ENCODE measurements at places on chromosomes 2 and 18.

GRCh38 chr2:100571668-100572067 is 8.9 kb downstream of the PDCL3 start:
- DNase-seq, result no peak

GRCh38 chr2:130393318-130393910 is 37.6 kb downstream of the PTPN18 start:
- no peak for DNase-seq

DNA sequence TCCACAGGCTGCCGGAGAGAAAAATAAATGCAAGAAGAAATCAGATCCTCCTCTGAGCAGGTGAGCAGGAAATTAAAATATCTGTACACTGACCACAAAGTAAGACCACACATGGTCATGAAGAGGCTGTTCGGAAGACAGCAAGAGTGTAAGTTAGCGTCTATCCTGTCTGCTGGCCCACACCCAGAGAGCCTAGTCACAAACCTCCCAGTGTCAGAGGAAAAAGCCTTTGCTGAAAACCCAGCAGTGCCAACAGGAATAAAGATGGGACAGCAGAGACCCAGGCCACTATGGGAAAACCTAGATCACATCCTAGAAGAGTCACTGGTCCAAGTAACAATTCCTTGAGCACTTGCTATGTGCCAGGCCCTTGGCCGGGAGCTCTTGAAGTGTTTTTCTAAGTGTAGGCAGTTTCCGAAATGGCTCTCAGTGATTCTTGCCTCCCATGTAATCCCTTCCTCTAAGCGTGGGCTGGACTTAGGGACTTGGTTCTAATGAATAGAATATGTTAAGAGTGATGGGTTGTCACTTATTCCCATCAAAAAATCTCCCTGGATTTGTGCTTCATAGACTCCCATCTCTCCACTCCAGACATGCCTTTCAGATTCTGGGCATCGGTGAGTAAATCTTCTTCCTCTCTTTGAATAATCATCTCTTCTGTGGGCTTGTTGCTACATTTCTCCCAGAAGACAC is 110.9 kb upstream of the PKDCC start:
- no peak for DNase-seq

DNA sequence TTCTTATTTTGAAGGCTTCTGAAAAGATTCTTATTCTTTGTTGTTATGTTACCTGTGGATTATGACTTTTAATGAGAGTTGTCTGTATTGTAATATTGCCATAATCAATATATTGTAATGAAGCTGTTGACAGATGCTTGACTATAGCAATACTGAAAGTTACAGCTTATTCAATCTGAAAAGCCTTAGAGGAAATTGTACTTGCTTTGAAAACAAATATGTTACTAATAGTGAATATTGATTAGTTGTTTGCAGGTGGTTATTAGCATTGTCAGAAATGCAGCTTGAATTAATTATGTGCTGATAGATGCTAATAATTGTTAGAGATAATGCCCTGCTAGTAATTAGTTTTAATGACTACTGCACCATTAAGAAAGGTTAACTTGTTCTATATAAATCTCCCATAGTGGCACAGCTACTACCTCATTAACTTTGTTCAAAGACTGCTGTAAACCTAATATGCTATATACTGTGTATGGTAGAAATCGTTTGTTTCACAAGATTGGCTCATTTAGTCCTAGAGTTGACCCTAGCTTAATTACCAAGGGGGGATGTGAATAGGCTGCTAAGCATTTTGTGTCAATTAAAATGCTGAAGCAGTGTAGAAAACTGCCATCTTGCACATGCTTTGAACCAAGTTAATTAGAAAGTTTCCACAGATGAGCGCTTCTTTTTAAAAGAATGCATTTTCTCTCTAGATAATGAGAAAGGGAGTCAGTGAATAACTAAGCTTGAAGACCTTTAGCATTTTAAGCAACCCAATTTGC is 30.5 kb downstream of the SLC39A10 start:
- DNase-seq, result no peak

DNA sequence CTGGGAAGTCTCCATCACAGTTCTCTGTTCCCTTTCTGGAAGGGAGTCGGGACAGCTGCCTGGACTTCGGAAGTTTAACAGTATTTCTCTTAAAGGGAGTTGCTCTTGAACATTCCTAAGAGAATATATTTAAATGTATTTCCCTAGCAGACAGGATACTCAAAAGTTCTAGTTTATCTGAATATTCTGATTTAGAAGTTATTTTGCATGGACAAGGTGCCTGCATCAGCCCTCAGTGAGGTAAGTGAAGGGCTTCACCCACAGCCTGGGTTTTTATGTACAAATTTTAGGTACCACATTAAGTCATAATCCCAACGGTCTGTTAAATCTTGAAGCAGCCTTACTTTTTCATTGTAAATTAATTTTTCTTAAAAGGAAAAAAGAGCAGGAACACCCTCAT is 65.1 kb upstream of the REV1 start:
- DNase-seq, result no peak

DNA sequence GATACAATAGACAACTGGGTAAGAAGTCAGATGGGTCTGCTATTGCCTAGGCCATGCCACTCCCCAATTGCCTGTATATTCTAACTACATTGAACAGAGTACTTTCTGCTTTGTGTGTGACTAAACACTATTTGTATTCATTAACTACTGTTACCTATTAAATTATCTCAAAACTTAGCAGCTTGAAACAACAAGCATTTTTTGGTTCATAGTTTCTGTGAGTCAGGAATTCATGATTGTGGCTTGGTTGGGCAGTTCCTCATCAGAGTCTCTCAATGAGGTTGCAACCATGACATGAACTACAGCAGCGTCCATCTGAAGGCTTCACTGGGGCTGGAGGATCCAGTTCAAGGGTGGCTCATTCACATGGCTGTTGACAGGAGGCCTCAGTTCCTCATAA is 205.7 kb downstream of the EN1 start:
- no peak for DNase-seq

DNA sequence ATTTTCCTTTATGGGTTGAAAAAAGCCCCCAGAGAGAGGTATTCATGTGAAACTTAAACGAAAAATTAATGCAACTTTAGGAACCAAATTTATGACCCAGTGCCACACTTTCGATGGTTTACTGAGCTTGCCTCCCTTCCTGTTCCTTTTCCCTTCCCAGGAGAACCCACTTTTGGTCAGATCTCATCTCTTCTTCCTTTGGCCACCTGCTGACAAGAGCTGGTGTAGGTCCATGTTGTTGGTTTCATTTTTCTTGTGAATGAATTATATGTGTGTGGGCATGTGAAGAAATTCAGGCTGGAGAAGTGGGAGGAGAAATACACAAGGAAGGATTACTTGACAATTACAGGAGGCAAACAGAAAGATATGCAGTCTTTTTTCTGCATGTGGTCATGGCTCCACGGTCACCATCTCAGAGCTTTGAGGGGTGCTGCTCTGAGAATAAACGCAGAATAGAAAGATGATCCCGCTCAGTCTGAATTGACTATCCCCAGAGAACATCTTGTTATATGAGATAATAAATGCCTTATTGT is 111.3 kb upstream of the TCF4 start:
- DNase-seq, result no peak

DNA sequence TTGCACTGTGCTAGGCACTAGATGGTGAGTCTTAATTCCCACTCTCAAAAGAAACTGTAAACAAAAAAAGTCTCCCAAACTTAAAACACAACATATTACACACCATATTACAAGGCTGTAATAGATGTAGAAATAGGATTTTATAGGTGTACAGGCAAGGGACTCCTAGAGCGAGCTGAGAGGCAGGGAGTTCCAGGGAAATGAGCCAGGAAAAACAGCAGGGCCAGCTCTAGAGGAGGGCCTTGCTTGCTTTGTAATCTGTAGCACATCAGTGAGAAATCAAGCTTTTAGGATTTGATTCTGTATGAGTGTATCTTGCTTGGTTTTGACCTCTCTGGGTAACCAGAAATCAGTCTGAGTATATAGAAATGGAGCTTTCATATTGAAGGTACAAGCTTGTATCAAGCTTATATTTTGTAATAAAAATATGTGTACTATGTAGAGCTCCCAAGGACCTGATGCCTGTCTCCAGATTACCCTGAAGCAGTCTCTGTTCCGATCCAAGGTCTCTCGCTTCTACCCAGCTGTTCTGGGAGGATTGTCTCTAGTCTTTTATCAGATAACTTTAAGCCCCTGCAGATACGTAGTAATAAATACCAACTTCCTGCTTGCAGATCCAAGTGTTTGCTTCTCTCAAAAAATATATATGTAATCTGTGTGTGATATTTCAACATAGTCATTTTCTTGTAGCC is 73.0 kb downstream of the MYO1B start:
- DNase-seq, result no peak

DNA sequence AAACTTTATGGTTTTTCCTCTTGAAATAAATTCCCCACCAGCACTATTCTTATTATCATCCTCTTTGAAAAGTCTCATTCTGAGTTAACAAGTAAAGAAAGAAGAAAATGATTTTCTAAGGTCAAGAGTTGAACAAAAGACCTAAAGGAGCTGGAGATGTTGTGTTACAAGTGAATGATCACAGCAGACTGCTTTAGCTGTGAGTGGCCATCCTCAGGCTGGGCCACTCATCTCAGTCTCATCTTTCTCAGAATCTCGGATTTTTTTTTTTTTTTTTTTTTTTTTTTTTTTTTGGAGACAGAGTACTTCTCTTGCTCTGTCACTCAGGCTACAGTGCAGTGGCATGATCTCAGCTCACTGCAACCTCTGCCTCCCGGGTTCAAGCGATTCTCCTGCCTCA is 133.3 kb downstream of the CDH2 start:
- no peak for DNase-seq

GRCh38 chr2:10550206-10551001 is 102.3 kb upstream of the ODC1 start:
- no peak for DNase-seq

DNA sequence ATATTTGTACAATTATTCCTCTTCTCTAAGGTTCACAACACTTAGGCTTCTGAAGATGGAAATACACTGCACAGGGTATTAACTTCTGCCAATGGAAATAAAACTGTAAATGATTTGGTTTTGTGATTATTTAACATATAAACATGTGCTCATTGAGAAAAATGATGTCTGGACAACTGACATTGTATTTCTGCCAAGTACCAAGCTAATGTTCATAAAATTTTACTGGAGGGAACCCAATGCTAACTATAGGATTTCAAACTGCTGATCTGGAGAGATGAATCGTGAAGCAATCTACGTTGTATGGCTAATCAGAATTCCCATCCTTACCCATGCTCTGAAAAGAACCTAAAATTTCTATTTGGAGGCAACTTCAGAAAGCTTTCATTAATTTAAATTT is 279.7 kb downstream of the NRXN1 start:
- no peak for DNase-seq

Measured in CD8-positive, alpha-beta T cell (primary cell).